ENCODE measurements at places on chromosomes 2 and 18.

GRCh38 chr2:128469203-128469602 is 150.5 kb upstream of the HS6ST1 start:
- no peak for DNase-seq

DNA sequence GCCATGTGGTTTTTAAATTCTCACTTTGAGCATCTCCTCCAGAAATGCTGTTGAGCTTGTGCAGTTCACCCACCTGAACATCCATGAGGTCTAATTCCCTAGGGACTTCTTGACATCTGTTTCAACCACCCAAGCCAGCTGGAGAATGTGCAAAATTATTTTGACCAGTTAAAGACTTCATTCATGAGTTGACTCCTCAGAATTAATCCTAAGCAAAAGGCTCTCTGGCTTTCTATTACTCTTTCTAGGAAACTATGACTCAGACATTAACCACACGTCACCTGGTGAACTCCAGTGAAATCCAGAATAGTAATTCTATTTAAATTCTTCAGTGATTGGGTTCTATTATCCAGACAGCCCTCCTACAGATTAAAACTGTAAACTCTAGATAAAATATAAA is 247.5 kb downstream of the NBAS start:
- no peak for DNase-seq

DNA sequence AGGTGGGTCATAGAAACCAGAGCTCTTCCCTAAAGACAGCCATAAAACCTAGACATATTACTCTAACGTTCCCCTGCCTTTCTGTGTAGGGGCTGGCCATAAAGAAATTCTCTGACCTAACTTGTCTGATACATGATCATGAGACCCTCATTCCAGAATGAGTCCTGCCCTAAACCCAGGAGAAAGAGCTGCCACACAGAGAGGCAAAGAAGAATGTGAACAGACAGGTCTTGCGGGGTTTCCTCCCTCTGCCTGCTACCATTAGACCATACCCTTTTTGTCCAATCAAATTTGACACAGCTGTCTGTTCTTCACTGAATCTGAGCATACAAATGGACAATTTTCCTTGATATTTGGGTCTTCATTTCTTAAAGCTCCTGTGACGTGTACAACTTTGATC is 198.8 kb upstream of the LHCGR start:
- DNase-seq, result no peak

GRCh38 chr18:70870292-70870691 is 581.4 kb downstream of the SOCS6 start:
- no peak for DNase-seq

GRCh38 chr2:191748528-191749180 is 70.7 kb downstream of the NABP1 start:
- no peak for DNase-seq

- no peak for DNase-seq
Observed at GRCh38 chr2:128505575-128506526, 187.2 kb upstream of the HS6ST1 start.

DNA sequence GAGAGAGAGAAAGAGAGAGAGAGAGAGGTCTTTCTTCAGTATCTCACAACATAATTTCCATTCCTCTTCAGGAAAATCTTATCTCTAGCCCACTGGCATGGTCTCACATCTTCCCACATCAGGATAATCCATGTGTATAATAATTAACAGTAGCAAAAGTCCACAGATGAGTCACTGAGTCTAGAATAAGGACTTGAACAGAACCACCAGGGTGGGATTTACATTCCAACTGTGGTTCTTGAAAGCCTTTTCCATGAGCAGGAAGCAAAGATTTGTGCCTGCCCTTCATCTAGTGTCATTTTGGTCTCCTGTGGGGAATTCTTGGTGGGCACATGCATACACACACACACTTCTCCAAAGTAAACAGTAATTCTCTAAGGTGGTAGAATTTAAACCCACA is 107.1 kb upstream of the TCF4 start:
- no peak for DNase-seq

- no peak for DNase-seq
Observed at GRCh38 chr2:170022692-170023091, 155.3 kb upstream of the MYO3B start.

DNA sequence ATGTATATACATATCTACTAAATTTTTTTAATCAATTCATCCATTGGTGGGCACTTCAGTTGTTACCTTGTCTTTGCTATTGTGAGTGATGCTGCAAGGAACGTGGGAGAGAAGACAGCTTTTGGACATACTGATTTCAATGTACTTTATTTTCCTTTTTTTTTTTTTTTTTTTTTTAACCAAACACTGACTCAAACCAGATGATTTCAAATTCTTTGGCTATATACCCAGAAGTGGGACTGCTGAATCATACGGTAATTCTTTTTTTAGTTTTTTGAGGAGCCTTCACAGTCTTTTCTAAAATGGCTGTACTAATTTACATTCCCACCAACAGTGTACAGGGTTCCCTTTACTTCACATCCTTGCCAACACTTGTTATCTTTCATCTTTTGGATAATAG is 204.7 kb downstream of the INSIG2 start:
- DNase-seq, result no peak

GRCh38 chr2:109694190-109694589 is 80.0 kb downstream of the SOWAHC start:
- no peak for DNase-seq

- no peak for DNase-seq
Observed at GRCh38 chr2:147696426-147696825, 148.4 kb upstream of the ACVR2A start.

GRCh38 chr2:23803264-23803964 is 123.5 kb downstream of the ATAD2B start:
- no peak for DNase-seq

GRCh38 chr2:20524412-20525040 is 77.7 kb downstream of the RHOB start:
- no peak for DNase-seq

GRCh38 chr2:50607721-50608120 is 424.2 kb downstream of the NRXN1 start:
- no peak for DNase-seq

DNA sequence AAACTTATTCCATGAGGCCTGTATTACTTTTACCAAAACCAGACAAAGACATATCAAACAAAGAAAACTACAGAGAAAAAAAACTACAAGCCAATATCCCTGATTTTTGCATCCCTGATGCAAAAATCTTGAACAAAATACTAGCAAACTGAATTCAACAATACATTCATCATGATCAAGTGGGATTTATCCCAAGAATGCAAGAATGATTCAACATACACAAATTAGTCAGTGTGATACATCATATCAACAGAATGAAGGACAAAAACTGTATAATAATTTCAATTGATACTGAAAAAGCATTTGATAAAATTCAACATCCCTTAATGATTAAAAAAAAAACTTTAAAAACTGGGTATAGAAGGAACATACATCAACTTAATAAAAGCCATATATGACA is 106.8 kb downstream of the SLC39A10 start:
- no peak for DNase-seq

DNA sequence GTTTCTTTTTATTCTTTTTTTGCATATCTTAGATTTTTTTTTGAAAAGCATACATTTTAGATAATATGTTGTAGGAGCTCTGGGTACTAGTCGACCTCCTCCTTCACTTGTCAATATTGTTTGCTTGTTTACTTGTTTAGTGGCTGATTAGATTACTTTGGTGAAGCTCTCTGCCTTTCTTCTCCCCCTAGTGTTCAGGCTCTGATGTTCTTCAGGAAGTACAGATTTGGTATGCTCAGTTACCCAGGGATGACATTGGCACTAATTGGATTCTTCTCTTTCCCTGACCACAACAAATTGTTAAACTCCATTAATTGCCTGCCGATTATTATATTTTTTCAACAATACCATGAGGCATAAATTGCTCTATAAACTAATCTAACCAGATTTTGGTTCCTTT is 491.2 kb downstream of the SUCLG1 start:
- DNase-seq, result no peak

DNA sequence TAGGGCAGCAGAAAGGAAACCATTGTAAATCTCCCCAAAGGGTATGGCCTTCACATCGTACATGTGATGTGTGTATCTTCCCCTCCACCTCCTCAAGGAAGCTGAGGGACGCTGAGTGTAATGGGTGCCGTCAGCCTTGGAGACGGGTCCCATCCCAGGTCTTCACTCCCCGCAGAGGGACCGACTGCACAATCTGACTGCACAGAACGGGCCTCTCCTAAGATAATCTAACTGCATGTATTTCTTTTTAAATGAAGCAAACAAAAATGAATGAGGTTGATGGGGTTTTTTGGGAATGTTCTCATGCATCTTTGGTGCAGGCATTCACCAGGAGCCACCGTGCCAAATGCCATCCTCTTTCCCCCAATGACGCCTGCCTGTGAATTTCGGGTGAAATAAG is 94.1 kb upstream of the PXDN start:
- no peak for DNase-seq

DNA sequence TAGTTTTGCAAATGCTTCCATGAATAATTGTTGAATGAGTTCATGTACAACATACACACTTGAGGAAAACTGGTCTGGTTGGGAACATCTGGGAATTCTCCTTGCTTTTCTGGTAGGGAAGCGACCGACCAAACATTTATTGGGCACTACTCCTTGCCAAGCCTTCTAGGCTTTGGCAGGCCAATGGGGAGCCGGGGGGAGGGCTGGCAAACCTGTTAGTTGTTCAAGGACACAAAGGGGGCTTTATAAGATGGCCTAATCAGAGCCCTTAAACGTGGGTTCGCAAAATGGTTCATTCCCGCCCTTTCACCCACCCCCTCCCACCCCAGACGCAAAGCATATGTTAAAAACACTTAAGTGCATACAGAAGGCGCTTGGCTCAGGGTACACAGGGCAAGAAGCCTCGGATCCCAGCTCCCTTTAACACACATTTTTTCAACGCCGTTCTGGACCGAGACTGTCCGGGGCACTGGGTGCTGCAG is 844 bp upstream of the VSNL1 start:
- DNase-seq, result no peak

Data from cerebellar nuclear complex (tissue), 1 donor.